ENCODE measurements at places on chromosomes 3 and 15.

GRCh38 chr3:139292711-139293664, 50.8 kb upstream of the MRPS22 start:
- DNase-seq = no peak

- no peak for DNase-seq
These were observed 50.4 kb downstream of the IL12A start for GRCh38 chr3:160038862-160039562.

- DNase-seq = no peak
These were observed 84.5 kb upstream of the STT3B start for GRCh38 chr3:31448035-31448881.

GRCh38 chr3:196886144-196886543, 18.4 kb downstream of the SENP5 start:
- DNase-seq = no peak

DNA sequence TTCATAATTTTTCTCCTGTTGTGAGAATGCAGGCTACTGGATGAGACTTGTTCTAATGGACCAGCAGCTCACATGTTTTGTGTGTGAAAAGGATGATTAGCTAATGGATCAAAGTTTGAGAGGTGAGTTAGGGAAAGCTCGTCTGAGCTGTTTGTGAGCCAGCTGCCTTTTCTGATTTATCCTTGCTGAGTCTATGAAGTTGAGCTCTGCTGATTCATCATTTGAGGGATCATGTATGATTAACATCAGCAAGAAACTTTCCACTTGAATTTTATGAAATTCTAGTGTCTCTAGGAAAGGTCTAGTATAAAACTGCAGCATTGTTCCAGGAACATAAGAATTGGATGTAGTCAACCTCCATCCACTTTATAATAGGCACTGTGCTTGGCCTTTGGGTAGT, 698.7 kb downstream of the NTRK3 start:
- DNase-seq = no peak

DNA sequence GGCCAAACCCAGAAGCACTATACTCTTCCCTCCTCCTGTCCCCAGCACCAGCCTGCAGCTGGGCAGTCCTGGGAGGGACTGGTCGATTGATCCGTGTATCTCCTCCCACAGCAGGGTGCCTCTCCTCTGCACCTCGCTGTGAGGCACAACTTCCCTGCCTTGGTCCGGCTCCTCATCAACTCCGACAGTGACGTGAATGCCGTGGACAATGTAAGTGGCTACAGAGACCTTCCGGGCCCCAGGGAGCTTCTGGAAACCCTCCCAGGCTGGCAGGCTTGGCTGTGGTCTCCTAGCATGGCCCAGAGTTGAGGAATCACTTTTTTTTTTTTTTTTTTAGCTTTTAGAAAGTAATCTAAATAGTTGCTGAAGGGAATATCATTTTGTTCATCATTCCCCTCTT, 30.7 kb downstream of the ANKDD1A start:
- no peak for DNase-seq

All from NCI-H1436 treated with DMSO at 0.1 percent for 48 hours (cell line).